ENCODE measurements at places on chromosomes 12 and 14.

DNA sequence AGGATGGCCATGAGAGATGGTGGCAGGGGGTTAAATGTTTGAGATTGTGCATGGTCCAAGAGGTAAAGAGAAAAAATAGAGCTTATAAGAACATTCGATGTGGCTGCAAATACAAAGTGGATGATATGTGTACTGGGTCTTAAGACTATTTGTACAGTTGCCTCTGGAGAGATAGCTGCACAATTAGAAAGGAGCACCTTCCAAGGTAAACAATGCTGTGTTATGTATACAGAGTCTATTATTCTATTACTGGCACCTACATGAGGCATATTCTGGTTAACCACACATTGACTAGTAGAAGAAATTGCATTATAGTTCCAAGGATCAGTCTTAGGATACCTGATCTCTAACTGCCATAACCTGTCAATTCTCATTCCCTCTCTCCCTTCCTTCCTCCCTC lies 238.0 kb upstream of the FOXN3 start:
- no peak for DNase-seq

DNA sequence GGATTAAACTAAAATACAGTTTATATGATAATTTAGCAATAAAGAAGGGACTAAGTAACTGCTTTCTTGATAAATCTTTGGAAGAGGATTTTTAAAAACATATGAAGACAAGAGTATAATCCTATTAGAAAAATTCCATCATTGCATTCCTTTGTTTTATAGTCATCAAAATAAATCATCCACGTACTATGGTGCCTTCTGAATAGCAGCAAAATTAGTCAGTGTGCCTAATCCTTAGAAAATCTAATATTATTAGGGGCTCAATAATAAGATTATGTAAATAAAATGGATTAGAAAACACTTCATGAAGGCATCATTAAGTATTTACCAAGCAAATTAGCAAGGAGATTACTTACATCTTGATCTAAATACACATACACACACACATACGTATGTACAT lies 102.1 kb downstream of the KCNH5 start:
- DNase-seq, result peak; percentile 54

GRCh38 chr12:107258780-107259179 lies 165.4 kb upstream of the CRY1 start:
- no peak for DNase-seq

DNA sequence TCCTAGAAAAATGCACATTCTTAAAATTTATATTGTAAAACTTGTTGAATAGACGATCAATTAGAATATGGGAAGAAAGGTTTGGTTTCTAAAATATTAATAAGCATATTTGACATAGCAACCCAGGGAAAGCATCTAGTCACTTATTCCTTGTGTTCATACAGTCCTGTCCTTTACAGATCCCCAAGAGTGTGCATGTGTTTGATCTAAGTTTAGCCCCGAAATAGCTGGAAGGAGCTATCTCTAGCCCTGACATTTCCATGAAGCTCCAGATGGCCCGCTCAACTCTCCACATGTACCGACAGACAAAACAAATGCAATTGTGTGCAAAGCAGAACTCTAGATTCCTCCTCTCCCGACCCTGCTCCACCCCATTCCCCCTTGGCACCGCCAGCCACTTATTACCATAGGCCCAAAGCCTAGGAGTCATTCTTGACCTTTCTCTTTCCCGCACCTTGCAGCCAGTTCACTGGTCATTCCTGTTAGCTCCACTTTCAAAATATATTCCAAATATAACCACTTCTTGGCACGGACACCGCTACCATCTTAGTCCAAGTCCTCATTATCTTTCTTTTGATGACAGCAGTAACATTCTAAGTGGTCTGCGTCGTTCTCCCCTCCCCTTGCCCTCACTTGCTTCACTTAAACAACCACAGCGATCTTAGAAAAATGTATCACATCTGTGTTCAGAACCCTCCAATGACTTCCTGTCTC lies 45.4 kb upstream of the GZMB start:
- DNase-seq, result no peak

GRCh38 chr12:111732786-111733185 lies 33.9 kb upstream of the ALDH2 start:
- DNase-seq, result no peak

DNA sequence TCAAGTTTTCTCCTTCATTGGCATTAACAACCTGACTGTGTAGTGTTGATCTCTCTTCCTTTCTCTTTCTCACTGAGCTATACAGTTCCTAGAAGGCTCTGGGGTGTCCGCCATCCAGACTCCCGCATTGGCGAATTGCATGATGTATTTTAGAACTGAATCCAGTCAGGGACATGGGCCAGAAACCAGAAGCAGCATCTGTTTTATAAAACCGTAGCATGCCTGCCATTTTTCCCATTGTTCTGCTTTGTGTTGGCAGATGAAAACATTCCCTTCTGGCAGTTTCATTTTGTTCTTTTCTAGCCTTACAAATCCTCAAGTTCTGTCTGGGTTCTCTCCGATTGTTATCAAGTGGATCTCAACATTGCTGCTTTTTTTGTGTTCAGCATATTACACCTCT lies 268.3 kb upstream of the SEL1L start:
- DNase-seq, result peak; percentile 3

DNA sequence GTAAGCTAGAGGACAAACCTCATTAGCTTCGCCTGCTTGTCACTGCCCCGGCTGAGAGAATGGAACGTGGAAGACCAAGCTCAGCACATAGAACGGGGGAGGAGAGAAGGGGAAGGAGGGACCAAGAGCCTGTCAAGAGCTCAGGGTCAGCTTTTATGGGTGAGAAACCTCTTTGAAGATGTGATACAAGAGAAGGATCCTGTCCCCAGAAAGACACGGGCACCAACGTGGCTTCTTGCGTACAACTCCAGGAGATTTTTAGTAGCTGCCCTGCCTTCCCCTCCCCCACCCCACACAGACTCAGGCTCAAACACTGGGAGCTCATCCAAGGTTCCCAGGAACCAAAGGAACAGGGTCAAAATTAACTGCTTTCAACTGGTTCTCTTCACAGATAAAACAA lies 34.7 kb downstream of the APPL2 start:
- DNase-seq, result no peak

DNA sequence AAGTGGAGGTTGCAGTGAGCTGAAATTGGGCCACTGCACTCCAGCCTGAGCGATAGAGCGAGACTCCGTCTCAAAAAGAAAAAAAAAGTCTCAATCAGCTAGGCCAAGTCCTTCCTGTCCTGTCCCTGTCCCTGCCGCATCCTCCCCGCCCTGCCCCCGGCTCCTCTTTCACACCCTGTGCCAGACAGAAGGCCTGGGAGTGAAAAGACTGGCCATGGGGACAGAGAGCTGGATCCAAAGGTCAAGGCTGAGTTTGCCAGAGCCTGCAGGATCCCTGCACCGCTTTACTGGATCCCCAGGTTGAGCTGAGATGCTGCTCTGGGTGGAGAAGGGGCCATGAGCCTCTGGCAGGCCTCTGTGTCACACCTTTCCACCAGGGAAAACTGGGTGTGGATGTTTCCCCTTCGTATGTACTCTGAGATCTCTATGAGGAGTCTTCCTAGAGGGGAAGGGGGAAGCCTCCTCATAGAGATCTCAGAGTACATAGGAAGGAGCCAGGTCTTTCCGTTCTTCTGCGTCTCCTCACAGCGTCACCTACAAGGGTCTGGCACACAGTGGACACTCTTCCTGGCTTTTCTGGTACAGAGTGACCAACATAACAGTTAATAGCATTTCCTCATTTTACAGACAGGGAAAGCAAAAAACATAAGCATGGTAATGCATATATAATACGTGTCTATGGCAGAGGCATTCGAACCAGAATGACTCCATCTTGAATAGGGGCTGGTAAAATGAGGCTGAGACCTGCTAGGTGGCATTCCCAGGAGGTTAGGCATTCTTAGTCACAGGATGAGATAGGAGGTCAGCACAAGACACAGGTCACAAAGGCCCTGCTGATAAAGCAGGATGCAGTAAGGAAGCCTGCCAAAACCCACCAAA lies 35.1 kb downstream of the NINJ2 start:
- DNase-seq, result no peak

Measured in fibroblast of upper back skin (primary cell).